ENCODE measurements at places on chromosomes 5 and 9.

DNA sequence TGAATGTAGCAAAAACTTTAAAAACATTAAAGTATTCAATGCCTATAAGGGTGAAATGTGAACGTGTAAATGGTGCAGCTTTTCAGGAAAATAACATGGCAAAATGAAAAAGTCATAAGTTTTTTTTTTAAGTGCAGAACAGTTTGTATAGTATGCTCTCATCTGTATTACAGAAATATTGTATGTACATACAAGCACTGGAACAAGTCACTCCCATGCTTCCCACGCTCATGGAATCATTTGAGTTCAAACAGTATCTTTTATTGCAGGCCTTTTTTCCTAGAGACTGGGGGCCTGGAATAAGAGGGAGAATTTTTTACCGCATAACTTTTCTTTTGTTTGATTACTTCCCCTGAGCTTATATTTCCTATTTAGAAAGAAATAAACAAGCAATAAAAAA is 94.1 kb downstream of the SSBP2 start:
- DNase-seq: no peak

DNA sequence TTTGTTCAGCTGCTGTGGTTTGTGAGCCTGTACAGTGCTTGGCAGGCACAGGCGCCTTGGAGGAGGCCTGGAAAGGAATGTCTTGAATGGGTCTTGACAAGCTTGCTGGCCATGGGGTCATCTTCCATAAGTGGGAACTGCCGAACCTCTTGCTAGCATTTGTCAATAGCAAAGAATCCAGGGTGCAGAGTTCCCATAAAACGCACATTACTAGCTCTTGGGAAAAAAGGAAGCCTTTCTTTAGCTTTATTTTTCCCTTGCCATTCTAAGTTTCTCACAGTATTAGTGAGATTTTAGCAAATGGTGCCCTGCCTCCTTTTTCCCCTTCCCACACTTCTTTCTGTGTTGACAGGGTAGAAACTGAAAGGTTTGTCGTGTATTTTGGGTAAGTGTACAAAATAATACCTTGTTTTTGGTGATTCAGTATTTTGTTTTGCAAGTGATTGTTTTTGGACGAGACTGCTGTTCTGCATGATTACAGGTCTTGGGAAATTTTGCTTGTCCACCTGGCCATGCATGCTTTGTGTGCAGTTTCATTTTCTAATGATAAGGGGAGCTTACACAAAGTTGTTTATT is 82.0 kb downstream of the ADGRV1 start:
- peak; percentile 2 for DNase-seq

- no peak for DNase-seq
Measured at GRCh38 chr5:152376886-152377285, 28.2 kb downstream of the NMUR2 start.

GRCh38 chr5:97923496-97923895 is 740.4 kb upstream of the RIOK2 start:
- no peak for DNase-seq

GRCh38 chr5:175816348-175816747 is 55.0 kb upstream of the CPLX2 start:
- no peak for DNase-seq

DNA sequence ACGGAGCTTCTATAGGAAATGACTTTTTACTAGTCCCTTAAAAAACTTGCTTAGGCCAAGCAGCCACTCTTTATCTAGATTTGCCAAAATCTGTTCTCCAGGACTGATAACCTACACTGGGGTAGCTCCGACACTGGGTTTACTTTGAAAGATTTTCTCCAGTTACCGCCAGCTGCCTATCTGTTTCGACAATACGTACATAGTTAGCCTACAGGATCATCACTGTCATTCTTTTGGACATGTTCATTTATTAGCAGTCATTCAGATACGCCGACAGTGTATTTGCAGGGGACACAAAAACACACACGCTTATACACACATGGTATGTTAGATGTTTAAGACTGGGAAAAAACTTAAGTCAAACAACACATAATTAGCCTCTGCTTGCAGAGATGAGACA is 225.7 kb downstream of the DCP2 start:
- no peak for DNase-seq

GRCh38 chr9:129343424-129344375 is 165.6 kb upstream of the IER5L start:
- DNase-seq: no peak

DNA sequence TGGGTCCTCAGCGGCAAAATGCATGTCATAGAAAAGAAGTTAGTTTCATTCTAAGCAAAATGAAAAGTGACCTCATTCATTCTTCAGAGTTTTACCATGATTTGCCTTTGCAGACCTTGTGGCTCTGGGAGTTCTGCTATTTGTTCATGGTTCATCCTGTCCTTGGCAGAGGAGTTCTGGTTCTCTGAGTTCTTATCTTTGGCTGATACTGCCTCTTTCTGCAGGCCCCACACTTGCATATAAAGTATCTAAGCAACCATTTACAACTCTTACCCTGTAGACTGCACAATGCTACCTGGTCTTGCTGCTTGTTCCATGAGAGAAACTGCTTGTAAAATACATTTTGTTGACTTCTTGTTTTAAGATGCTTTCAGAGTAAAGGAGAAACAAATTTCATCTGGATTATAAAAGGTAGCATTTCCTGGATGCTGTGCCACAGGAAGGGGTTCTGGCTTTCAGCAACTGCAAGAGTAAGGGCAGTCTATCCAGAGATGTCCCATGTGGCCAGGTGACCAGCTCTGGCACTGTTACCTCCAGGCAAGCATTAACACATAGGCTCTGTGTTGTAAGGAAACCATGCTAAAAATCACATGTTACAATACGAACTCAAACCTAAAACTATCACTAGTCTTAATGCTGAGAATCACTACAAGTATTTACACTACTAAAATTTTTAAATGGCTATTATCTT is 513.2 kb downstream of the SPOCK1 start:
- DNase-seq: no peak

DNA sequence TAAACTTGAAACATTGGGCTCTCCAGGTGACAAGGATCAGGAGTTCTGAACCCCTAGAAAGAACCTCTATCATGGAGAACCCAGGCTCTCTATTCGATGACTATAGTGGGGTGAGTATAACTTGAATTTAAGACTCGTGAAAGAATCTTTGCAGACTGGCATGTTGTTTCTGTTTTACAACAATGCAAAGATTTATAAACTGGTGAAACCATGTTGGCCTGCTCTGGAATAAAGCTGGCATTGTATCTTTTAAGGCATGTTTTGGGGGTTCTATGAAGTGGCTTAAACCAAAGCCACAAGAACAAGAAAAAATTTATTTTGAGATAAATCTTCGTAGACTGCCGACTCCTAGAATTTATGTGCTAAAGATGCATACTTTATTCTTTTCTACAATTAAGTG is 9.8 kb upstream of the GDNF start:
- DNase-seq: no peak

- no peak for DNase-seq
Measured at GRCh38 chr5:147863454-147864158, 14.9 kb upstream of the SCGB3A2 start.

- no peak for DNase-seq
Measured at GRCh38 chr9:100731038-100731556, 153.2 kb downstream of the CAVIN4 start.

DNA sequence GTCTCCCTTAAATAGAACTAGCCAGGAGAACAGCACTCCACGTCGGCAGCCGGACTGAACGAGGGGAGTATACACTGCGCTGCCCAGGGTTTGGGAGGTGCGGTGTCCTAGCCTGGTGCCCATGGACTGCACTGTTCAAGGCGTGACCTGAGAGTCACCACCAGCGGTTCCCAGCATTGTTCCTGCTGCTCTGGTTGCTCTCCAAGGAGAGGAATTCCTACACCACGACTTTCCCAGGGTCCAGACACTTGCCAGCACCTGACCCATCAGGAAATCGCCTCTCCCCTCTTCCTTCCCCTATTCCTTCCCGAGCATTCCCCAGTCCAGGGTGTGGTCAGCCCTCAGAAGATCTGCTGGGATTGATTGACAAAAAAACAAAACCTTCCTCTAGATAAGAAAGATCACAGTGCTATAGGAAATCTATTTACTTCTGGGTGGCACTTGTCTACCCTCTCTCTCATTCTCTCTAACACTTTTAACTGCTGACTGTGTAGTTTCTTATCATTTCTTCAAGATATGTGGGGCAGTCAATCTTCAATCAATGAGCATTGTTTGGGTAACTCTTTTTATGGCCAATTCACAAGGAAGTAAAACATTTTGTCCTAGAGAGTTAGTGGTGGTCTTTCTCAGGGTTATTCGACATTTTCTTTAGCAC is 297.8 kb upstream of the ACTBL2 start:
- no peak for DNase-seq

DNA sequence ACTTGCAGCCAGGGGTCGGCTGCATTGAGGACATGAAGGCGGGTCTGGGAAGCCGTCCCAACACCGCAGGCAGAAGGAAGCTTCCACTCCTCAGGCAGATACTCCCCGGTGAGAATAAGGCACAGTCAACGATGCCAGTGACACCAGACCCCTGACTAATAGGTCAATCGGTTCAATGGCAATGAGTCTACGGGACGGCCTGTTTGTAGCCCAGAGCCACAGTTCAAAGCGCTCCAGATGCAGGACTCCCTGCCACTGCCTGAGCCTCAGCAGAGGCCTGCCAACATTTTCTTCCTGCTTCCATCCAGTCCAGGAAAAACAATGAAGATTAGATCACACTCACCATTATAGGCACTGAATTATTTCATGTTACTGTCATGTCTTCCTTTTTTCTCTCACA is 84.5 kb upstream of the SIMC1 start:
- no peak for DNase-seq

- DNase-seq: no peak
Measured at GRCh38 chr9:79912318-79913070, 340.7 kb downstream of the TLE4 start.

DNA sequence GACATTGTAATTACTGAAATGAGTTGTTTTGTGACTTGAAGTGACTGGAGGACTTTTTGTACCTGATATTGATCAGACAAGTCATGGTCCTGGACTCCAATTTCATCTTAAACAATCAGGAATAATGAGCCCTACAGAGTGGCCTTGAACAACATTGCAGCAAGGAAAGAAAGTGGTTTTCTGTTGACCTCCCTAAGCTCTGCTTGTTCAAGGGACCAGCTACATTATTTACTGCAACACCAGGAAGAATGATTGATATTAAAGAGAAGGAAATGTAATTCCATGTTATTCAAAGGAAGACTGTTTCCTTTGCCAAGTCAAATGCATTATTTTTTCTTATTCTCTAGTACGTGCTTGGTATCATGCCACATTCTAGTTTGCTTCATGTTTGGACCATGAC is 22.6 kb downstream of the ENTREP1 start:
- DNase-seq: no peak

DNA sequence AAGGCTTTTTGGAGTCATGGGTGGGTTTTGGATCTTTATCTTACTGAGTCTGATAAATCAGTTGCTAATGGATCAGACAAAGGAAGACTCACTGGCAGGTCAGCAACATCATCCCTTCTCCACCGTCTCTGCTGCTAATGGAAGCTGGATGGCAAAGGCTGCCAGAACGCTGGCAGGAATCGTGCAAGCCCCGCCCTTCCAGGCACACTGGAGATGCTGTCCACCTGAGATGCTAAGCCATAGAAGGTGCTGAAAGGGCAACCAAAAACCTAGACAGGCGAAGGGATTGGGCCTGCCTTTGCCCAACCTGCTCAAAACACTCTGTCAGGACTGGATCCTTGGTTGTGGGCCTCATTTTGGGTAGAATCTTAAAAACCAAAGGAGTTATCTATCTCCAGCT is 139.5 kb upstream of the FSTL4 start:
- DNase-seq: no peak

- DNase-seq: no peak
Measured at GRCh38 chr5:138029501-138029900, 3.4 kb downstream of the FAM13B start.

GRCh38 chr5:151464101-151464500 is 16.7 kb downstream of the SLC36A1 start:
- DNase-seq: no peak

DNA sequence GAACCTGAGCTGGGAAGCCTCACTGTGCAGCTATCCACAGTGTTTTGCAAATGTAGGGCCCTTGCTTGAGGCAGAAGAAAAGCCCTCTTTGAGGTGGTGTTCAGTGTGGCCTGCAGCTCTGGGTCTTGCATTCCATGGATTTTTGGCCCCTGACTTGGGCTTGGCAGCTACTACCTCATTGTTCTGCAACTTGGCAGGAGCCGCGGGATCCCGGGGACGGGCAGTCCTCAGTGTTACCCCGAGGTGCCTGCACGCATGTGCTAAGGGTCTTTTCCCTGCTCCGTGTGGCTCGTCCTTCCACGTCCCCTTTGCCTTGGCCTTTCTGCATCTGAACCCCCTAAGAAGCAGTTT is 39.8 kb downstream of the NEK6 start:
- no peak for DNase-seq

GRCh38 chr9:6566409-6567139 is 79.0 kb downstream of the GLDC start:
- no peak for DNase-seq

DNA sequence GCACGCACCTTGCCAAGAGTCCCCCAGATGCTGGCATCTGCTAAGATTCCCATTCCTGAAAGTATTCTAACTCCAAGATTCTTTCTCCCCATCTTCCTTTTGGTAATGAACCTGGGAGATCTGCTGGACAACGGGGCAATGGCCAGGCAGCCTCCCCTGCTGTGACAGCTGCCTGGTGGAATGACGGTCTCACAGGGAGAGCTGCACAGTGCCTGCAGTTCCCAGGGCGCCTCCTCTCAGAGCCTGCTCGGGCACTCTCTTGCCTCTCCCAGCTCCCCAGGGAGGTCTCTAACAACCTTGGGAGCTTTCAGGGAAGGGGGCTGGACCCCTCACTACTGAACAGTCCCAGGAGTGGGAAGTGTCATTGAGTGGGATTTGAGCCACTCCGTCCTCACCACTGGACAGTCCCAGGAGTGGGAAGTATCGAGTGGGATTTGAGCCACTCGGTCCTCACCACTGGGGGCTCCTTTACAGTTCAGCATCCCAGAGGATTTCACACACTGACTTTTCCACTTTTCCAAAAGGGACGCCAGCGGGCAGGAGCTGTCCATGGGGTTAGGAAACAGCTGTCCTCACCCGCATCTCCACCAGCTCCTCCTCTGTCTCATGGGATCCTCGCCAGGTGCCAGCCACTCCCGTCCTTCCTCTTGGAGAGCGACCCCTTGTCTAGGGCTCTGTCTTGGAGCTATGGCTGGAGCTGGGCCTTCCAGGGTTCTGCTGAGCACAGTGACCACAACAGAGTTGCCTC is 65.7 kb downstream of the ADAMTS2 start:
- DNase-seq: no peak
